ENCODE measurements at places on chromosomes 7 and 10. TPM values are rescaled to one million over a fixed set of nuclear protein-coding genes. Genes with fewer than 3 reads are reported as not detected.
A peak's percentile ranks its signal among the peaks of the same experiment; 100 is the strongest.

DNA sequence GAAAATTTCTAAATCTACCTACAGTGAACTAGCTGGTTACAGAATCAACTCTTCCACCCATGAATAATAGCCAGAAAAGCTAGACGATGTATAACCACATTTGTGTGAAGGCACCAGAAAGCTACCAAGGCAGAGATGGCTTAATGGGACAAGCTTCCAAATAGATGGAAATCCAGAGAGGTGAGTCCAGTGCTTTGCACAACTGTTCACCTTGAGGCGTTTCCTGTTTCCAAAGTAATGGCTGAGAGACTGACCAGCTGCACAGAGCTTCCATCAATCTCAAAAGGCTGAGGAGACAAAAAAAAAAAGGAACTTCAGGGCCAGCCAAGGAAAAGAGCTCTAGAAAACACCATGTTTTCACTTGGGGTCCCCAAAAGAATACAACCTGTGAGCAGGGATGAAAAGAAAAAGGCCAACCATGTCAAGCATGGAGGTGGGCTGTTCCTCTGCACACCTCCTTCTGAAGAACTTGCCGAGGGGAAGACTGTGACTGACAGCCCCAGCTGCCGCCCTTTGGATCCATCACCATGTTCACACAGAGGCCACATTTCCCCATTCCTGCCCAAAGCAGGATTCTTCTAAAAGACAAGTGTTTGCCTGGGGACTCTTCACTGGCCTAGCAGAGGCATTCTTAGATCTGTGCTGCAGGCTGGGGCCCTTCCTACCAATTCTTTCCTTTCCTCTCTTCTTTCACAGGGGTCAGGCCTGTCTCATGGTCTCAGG, 72.9 kb downstream of the ARHGAP21 start:
- no peaks in the 10 kb centered on the region for H3K27me3 ChIP-seq
- no peak overlapping the region for H3K27ac ChIP-seq
- no peak for DNase-seq
- no peak overlapping the region for H3K4me3 ChIP-seq

- H3K36me3 ChIP-seq: no peaks in the 10 kb centered on the region
- no peak overlapping the region for H3K4me3 ChIP-seq
- no peak for DNase-seq
- H3K27ac ChIP-seq: no peak overlapping the region
Measured at GRCh38 chr10:10038348-10038747, 979.3 kb upstream of the CELF2 start.

CFAP70 gene
- 0.86 TPM for total RNA-seq

DNA sequence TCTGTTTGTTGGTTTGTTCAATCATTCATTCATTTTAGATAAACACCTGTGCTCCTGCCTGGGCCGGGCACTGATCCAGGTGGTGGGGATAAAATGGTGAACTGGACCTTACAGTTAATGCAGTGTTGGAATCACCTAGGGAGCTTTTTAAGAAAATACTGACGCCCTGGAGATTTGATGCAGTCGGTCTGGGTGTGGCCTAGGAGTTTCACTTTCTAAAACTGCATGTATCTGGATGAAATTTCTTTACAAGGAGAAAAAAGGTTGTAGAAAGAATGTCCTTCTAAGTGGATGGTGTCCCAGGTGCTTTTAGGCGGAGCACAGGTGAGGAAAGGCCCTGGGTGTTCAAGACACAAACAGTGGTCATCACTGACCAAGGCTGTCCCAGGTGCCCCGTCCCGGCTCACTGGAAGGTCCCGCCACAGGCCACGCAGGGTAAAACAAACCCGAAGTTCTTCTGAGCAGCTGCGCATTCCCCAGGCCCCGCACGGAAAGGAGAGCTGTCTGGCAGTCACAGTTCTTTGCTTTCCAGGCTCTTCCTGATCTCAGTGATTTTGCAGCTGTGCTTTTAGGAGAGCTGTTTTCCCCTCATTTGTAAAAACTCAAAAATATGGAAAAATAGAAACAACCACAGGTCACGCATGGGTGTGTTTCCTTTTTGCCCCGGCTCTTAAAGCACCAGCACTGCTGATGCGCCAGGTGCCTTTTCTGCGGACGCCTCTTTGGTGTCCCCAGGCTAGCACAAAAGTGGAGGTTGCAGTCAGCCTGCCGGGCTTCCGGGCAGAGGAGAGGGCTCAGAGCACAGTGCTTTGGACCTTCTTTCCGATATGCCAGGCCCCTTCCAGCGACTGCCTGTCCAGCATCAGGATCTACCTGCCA, 161.9 kb downstream of the GRK5 start:
- peaks cover 5% of the 10 kb centered on the region for H3K27me3 ChIP-seq
- peaks cover 47% of the 10 kb centered on the region for H3K4me1 ChIP-seq
- H3K27ac ChIP-seq: peak overlapping the region; percentile 73
- no peaks in the 10 kb centered on the region for H3K36me3 ChIP-seq

GRCh38 chr10:26438534-26439341, 597 bp downstream of the APBB1IP start:
- peaks cover 19% of the 10 kb centered on the region for H3K27me3 ChIP-seq
- H3K4me1 ChIP-seq: no peaks in the 10 kb centered on the region
- peak overlapping the region; percentile 56 for H3K4me3 ChIP-seq
- peak; percentile 67 for DNase-seq

- H3K4me1 ChIP-seq: peaks cover 17% of the 10 kb centered on the region
- no peak overlapping the region for H3K4me3 ChIP-seq
- H3K27ac ChIP-seq: no peak overlapping the region
- H3K36me3 ChIP-seq: no peaks in the 10 kb centered on the region
Measured at GRCh38 chr10:77244286-77244685, 393.3 kb downstream of the KCNMA1 start.

PDZD7 gene
- not detected for total RNA-seq
